Fibroblast of pulmonary artery (primary cell): ENCODE measurements at places on chromosomes 5 and 9.

GRCh38 chr5:11128021-11128420 is 367.0 kb upstream of the DAP start:
- no peak for DNase-seq

- DNase-seq, result peak; percentile 24
Measured at GRCh38 chr9:4929917-4930316, 55.2 kb upstream of the JAK2 start.

DNA sequence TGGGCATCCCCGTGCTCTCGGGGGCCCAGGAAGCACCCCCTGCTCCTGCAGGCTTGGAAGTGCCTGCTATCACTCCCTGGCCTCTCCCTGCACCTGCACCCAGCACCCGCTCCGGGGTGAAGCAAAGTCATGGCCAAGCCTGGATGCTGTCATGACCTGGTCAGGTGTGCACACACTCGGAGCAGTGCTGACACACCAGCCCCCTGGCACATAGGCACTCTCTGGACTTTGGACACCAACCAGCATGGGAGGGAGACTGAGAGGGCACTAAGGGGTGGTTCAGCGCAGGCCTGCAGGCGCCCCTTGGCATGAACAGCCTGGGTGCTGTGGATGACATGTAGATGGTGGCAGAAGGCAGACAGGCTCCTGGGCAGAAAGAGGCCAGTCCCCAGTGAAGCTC is 158.6 kb downstream of the GHR start:
- DNase-seq, result no peak

DNA sequence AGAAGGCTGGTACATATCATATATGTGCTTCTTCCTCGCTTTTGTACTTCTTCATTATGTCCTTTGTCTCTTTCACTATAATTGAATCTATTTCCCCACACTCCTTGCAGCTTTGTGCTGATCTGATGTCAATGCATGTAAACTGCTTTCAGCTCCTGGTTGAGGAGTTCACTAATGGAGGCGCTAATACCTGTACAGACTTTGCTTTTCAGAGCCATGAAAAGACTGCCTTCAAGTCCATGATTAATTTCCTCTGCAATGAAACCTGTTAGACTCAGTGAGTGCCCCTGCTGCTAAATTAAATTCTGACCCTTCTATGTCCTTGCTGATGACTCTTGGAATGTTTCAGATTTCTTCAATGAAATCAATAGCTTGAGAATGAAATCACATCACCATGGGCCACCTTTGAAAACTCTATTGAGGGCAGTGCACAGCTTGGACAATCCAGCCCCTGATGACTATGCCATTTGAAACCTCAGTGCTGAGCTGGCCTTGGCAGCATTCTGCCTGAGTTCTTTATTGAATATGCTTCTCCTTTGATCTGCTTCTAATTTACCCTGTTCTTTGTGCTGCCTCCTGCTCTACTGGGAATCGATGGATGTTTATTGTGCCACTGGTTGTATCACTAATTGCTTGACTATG is 358.2 kb upstream of the DMAC1 start:
- no peak for DNase-seq

GRCh38 chr5:39193553-39194465 is 25.6 kb downstream of the FYB1 start:
- DNase-seq, result no peak

DNA sequence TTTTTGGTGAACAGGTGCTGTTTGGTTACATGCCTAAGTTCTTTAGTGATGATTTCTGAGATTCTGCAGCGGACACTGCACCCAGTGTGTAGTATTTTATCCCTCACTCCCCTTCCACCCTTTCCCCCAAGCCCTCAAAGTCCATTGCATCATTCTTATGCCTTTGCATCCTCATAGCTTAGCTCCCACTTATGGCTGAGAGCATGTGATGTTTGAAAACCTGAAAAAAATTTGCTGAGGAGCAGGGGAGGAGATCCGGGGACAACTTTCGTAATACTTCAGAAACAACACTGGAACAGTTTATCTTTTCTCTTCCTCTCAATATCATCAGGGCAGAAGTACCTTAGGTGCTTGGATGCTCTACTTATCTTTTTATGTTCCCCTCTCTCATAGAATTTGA is 226.4 kb downstream of the ADAMTS6 start:
- peak; percentile 42 for DNase-seq

DNA sequence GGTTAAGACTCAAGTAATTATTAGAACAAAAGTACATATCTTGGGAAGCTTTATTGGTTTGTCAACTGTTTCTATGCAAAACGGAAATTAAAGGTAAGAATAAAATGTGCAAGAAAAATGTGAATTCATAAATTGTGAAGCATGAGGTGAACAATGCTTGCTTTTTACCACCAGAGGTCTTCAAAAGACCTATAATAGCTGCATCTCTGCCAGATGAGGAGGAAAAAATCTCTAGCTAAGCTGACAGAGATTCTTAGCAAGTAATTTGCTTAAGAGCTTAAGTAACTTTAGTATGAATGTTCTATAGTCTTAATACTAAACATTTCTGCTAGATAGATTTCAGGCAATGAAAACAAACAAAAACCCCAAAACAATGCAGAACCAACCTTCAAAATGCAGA is 54.1 kb downstream of the MRPS30 start:
- DNase-seq, result peak; percentile 2

DNA sequence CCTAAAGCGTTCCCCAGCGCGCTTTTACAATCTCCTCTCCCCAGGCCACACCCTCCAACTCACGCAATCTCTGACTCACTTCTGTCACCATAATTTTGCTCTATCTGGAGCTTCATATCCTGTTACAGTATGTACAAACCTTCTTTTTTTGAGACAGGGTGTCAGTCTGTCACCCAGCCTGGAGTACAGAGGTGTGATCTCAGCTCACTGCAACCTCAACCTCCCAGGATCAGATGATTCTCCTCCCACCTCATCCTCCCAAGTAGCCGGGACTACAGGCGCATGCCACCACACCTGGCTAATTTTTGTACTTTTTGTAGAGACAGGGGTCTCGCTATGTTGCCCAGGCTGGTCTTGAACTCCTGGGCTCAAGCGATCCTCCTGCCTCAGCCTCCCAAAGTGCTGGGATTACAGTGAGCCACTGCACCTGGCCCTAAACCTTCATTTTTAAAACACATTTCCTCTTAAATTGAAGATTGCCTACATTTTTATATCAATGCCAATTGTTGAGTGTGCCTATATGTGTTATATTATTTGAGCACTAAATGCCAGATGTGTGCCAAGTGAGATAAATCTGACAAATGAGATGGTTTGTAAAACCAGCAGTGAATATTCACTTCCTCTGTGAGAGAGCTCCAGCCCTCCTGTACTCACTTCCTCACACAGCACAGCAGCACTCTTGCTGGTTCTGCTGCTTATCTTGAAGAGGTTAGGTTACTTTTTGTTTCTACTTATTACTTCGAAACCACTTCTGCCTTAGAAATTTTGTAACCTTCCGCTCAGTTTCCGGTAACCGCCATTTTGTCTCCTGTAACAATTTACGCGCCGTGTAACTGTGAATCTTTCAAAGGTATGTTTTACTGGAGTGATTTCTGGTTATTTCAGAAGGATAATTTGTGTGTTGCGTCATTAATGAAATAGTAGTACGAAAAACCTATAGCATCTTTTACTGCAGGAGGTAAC is 57.9 kb downstream of the DOCK8 start:
- no peak for DNase-seq

GRCh38 chr5:61257421-61257820 is 74.6 kb upstream of the ZSWIM6 start:
- DNase-seq, result no peak

GRCh38 chr5:95057615-95058014 is 227.3 kb downstream of the MCTP1 start:
- no peak for DNase-seq

DNA sequence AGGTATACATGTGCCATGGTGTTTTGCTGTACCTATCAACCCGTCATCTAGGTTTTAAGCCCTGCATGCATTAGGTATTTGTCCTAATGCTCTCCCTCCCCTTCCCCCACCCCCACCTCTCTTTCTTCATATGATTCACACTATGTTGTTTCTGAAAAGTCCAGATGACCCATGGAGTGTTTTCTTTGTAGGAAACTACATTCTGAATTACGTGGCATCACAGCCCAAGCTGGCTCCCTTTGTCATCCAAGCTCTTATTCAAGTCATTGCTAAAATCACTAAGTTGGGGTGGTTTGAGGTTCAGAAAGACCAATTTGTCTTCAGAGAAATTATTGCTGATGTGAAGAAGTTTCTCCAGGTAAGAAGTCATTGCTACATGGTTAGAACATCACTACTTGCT is 30.4 kb downstream of the RANBP17 start:
- DNase-seq, result peak; percentile 56

DNA sequence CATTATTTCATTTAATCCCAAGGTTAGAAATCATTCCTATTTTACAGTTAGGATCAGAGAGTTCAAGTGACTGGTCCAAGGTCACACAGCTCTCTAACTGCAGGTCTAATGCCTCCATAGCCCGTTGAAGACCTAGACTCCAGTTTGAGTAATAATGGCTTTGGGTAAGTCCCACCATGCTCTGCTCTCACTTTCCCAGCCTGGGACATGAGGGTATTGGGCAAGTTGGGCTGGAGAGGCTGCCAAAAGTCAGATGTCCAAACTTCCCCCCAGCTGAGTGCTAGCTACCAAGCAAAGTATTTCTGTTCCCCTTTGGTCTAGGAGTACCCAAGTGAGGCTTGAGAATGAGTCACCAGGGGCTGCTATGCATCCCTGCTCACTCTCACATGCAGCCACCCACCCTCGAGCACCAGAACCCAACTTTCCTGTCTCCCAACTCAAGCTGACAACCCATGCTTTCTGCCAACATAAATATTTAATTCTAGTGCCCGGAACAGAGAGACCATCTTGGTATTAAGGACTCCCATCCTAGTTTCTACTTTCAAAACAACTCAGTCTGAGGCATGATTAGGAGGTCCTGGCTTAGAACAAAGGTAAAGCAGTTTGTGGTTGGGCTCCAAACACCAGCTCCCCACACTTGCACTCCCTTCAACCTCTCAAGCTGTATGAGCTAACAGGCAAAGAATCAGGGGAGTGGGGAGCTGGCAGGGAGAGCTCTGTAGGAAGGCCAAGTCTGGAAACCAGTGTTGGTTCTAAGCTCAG is 236.5 kb upstream of the TRIM32 start:
- peak; percentile 88 for DNase-seq

DNA sequence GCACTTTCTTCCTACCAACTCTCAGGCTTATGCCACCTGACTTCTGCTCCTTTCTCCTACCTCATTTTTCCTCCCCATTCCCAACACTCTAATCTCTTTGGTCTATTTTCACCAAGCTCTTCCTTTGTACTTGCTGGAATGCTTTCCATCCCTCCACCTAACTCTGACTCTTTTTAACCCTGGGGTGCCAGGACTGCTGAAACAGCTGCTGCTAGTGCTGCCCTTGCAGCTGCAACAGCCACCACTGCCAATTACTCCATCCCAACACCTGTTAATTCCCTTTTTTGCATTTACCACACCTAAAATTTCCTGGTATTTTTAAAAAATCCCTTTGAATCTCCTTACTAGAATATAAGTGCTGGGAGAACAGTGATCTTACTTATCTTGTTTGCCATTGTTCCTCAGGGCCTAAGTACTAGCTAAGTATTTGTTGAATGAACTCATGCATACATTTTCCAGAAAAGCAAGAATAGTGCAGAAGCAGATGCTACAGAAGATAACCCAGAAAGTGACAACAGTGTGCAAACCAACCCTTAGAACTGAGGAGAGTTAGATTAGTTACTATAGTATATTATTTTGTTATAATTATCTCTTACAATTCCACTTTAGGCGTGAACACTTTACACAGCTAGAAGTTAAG is 11.5 kb downstream of the NADK2 start:
- no peak for DNase-seq

- DNase-seq, result no peak
Measured at GRCh38 chr9:124758061-124758460, 13.1 kb downstream of the NR6A1 start.

DNA sequence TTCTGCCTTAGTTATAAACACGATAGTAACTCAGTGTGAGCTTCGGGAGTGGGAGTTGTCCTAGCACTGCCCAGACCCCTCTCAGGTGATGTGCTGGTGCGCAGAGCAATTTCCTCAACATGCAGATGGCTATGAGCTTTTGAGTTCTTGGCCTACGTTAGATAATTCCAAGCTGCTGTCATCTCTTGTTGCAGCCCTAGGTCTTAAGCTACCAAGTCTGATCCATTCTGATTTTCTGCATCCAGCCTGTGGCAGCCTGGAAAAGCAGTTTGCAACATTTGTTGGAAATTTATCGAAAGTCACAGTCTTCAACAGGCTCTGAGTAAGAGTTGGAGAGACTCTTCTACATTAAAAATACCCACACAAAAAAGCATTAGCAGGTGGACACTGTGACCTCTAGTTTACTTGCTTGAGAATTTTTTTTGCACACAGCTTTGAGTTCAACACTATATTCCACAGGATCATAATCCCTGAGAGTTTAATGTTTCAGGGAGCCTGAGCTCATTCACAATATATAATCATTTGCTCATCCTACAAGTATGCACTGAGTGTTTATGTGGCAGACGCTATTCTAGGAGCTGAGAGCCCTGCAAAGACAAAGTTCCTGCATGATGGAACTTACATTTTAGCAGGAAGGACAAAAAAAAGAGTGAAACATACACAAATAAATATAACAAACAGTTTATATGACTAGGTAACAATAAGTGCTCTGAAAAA is 91.6 kb downstream of the UBE2QL1 start:
- DNase-seq, result no peak

DNA sequence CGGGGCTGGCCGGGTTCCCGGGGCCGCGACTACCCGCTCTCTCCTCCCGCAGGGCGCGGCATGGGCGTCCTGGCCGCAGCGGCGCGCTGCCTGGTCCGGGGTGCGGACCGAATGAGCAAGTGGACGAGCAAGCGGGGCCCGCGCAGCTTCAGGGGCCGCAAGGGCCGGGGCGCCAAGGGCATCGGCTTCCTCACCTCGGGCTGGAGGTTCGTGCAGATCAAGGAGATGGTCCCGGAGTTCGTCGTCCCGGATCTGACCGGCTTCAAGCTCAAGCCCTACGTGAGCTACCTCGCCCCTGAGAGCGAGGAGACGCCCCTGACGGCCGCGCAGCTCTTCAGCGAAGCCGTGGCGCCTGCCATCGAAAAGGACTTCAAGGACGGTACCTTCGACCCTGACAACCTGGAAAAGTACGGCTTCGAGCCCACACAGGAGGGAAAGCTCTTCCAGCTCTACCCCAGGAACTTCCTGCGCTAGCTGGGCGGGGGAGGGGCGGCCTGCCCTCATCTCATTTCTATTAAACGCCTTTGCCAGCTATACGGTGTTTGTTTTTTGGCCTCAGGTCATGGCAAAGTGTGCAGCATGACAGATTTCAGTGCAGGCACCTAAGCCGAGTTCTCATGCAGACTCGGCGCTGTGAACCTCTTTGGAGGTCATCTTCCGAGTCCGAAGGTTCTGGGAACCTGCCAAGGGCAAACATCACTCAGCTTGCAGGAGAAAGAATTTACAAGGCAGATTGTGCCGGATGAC is 516 bp downstream of the MRPL41 start:
- DNase-seq, result no peak

- no peak for DNase-seq
Measured at GRCh38 chr9:98391406-98391805, 136.0 kb upstream of the TBC1D2 start.

DNA sequence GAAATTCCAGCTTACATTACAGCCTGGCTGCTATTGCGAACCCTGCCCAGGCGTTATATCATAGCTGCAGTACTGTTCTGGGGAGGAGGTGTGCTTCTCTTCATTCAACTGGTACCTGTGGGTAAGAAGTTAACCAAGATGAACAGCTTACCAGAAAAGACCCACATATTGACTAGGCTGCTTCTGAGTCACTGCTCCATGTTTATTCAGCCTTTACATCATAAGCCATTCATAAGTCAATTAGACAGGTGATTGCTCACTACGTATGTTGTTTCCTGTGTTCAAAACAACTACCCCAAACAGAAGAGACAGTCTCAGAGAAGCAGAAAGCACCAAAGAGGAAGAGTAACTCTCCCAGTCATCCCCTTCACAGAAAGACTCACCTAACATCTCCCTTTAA is 34.7 kb upstream of the SLC22A5 start:
- DNase-seq, result no peak
